Stimulated activated CD8-positive, alpha-beta memory T cell treated with anti-CD3 and anti-CD28 coated beads, Interleukin-2, amount 100 ng/mL, for 1 hour (primary cell): ENCODE measurements at places on chromosomes 2 and 18.

GRCh38 chr2:204770735-204771134 is 225.5 kb downstream of the PARD3B start:
- no peak for DNase-seq

DNA sequence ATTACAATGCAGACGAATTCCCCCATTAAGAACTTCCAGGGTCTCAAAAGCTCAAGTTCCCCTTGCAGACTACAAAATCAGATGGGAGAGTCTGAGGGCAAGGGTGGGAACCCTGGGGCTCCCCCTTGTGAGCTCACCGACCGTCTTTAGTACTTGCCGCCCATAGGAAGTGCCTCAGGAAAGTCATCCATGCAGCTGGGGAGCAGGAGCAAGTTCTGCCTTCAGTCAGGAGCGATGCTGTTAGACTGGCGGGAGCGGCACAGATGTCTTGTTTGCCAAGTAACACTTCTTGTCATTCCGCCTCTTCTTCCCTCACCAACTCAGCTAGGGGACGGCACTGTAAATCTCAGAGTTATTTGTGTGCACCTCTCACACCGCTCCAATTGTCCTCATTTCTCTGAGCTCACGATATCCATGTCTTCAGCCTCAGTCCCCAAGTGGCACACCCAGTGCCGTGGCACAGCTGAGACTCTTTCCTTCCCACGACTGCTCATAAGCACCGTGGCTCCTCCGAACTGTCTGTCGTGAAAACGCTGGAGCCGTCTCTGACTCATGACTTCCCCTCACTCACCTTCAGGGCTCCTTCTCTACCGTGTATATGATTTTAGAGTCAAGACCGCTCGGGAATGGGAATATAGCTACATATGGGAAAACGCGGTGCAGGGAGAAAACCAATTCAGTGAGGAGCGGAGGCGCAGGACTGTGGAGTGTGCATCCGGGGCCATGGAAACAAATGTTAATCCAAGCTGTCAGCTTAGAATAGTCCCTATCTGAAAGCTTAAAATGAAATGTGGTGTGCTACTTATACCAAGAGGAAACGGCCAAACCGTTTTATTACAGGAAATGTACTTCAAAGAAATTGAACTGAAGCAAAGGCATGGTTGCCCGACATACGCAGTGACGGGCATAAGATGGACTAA is 34.0 kb downstream of the UXS1 start:
- DNase-seq = peak; percentile 50

GRCh38 chr2:206031162-206031784 is 54.7 kb downstream of the INO80D start:
- no peak for DNase-seq

DNA sequence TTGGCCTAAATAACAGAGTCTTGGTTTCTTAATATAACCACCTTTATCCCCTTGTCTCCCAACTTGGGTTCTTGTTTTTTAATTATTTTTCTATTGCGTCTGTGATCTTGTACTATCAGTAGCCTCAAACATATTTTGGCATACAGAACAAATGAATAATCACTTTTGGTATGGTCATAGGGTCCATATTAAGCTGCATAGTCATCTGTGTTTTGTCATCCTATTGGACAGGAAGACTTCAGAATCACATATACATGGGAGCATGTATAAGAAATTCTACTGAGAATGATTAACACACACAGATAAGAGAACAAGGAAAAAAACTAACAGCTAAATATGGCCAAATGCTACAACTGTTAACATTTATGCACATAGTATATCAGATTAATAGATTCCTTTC is 126.0 kb downstream of the MEP1B start:
- DNase-seq = no peak

DNA sequence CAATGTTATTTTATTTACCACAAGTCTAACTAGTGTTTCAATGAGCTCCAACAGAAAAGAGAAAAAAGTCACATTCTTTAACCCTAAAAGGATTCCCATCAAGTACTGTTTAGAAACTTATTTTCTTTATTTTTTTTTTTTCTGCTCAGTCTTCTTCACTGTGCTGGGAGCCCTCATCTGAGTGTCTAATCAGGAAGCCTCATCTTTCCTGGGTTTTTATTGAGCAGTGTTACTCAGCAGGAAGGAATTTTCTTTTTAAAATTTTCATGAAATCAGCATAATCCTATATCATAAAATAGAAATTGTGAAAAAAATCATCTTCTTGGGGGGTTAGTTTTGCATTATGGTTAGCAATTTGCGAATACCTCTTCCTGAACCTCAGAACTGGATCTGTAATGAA is 453.8 kb downstream of the CDH2 start:
- DNase-seq = no peak

- no peak for DNase-seq
Observed at GRCh38 chr2:217906798-217907197, 96.0 kb downstream of the TNS1 start.

GRCh38 chr2:113896791-113897190 is 6.9 kb downstream of the ACTR3 start:
- DNase-seq = no peak

- no peak for DNase-seq
Observed at GRCh38 chr2:106749823-106750222, 136.1 kb downstream of the ST6GAL2 start.
